ENCODE measurements at places on chromosomes 2 and 18.

- no peak for DNase-seq
Measured at GRCh38 chr2:134218414-134218813, 35.5 kb upstream of the MGAT5 start.

DNA sequence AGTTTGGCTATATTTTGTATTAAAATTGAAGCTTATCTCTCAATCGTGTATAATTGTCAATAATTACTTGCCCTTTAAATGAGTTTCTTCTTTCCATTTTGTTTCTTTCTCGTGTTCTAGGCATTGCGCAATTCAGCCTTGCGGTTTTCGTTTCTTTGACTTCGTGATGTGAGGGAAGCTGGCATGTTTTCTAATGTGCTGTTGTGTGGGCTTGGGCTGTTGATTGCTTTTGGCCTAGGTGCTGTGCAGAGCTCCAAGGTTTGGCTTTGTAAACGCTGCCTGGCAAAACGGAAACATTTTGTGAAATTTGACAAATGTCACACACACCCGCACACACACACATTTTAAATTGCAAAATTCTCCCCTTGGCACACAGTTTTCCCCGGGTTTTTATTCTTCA, 242.6 kb upstream of the TCF4 start:
- no peak for DNase-seq

DNA sequence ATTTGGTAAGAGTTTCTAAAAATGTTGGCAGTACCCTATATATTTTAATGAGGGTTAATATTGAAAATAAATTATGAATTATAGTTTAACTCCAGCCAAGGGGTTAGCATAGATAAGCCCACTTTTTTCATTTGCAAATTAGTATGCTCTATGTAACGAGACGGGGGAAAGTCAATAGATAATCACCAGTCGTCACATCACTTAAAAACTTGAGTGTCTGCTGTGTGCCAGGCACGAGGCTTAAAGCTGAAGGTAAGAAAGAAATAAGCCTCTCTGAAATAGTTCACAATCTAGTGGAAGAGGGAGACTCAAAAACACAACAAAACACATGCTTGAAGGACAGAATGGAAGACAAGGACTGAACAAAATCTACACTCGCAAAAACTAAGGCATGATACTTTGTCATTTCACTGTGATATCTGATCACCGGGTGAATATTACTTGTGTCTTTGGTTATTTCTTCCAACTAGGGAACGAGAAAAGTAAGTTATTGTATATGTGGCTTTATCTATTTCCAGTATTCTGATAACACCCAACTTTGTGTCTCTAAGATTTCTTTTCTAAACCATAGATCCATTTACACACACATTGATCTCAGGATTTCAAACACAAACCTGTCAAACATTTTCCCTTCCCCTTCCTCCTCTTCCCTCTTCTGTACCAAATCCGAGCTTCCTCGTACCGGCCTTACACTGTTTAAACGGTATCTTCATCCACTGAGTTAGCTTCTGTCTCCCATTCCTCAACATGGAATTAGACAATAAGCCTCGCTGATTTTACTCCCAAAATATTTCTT, 199.1 kb downstream of the PIEZO2 start:
- DNase-seq = no peak

- no peak for DNase-seq
Measured at GRCh38 chr2:73451263-73451972, 65.8 kb downstream of the ALMS1 start.

GRCh38 chr2:197191177-197191939, 119.2 kb downstream of the ANKRD44 start:
- no peak for DNase-seq

GRCh38 chr18:58865033-58865590, 435 bp downstream of the ZNF532 start:
- no peak for DNase-seq

GRCh38 chr2:37020212-37020886, 54.0 kb upstream of the STRN start:
- DNase-seq = peak; percentile 64

- DNase-seq = no peak
Measured at GRCh38 chr2:28378679-28379584, 13.7 kb upstream of the FOSL2 start.

GRCh38 chr18:60267391-60268058, 105.0 kb downstream of the MC4R start:
- no peak for DNase-seq

GRCh38 chr2:195121341-195121740, 535.7 kb upstream of the SLC39A10 start:
- DNase-seq = no peak

DNA sequence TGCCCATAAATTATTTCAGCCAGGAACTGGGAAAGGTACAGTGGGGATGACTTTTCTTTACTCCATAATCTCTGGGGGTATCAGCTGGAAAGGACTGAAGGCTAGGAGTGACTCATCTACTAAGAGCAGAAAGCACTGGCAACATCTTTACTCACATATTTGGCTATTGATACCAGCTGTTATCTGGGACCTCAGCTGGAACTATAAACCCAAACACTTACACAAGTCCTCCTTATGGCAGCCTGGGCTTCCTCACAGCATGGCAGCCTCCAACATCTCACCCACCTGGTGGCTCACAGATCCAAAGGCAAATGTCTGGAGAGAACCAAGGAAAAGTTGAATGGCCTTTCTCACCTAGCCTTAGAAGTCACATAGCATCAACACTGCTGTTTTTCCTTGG, 379.0 kb upstream of the RND3 start:
- DNase-seq = no peak

DNA sequence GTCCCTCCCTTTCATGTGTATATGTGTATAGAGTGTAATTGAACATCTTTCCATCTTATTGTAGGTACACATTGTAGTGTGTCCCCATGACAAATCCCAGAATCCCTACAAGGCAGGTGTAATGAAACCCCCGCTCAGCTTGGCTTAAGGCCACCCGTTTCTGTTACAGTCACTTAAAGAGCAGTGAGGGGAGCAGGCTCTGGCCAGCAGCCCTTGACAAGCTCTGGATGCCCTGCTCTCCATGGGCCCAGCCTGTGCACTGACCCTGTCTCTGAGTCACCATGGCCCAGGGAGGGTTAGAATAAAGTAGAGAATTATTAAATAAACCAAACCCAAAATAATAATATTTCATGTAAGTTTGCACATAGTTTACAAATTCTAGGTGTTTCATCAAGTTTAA, 17.2 kb upstream of the MAL start:
- DNase-seq = no peak

GRCh38 chr18:76365561-76365960, 129.5 kb downstream of the ZNF516 start:
- no peak for DNase-seq

- no peak for DNase-seq
Measured at GRCh38 chr2:34652636-34653035, 1053.5 kb upstream of the FAM98A start.

DNA sequence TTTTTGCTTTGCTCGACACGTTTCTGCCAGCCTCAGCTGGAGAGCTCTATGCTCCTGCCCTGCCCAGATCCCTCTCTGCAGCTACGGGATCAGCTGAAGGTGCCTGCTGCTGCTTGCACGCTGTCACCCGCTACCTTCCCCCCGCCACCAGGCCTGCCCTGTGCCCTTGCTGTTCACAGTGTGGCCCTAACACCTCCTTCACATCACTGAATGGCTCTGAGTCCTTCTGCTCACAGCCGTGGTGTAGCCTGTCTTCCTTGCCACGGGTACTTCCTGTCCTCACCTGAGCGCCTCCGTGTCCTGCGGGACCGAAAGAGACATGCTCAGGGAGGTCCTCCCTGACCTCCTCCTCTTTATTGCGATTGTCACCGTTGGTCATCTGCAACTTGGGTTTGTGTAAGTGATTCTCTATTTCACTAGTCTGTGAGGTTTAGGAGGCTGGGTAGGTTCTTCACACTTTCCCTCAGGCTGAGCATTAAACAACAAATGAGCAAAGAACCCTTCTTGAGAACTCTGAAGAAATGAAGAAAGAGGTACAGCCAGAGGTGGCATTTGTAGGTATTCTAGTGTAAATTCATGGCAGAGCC, 127.5 kb downstream of the NCK2 start:
- DNase-seq = no peak

DNA sequence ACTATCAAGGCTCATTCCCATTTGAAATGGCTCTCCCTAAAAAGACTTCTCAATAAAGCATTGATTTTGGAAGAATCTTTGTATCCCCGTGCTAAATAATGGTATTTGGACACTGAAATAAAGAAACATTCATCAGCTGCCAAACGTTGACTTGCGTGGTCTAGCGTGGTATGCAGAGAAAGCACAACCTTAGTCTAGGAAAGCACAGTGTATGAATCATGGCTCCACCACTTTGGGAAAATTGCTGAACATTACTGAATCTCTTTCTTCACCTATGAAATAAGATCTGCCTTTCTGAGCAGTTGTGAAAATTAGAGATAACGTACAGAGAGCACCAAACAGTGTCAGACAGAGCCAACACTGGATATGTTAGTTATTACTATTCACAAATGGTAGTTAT, 353.9 kb downstream of the SS18 start:
- DNase-seq = no peak

- DNase-seq = no peak
Measured at GRCh38 chr2:129611471-129611870, 368.0 kb upstream of the RAB6C start.

- no peak for DNase-seq
Measured at GRCh38 chr2:160920061-160920460, 240.2 kb upstream of the TANK start.

DNA sequence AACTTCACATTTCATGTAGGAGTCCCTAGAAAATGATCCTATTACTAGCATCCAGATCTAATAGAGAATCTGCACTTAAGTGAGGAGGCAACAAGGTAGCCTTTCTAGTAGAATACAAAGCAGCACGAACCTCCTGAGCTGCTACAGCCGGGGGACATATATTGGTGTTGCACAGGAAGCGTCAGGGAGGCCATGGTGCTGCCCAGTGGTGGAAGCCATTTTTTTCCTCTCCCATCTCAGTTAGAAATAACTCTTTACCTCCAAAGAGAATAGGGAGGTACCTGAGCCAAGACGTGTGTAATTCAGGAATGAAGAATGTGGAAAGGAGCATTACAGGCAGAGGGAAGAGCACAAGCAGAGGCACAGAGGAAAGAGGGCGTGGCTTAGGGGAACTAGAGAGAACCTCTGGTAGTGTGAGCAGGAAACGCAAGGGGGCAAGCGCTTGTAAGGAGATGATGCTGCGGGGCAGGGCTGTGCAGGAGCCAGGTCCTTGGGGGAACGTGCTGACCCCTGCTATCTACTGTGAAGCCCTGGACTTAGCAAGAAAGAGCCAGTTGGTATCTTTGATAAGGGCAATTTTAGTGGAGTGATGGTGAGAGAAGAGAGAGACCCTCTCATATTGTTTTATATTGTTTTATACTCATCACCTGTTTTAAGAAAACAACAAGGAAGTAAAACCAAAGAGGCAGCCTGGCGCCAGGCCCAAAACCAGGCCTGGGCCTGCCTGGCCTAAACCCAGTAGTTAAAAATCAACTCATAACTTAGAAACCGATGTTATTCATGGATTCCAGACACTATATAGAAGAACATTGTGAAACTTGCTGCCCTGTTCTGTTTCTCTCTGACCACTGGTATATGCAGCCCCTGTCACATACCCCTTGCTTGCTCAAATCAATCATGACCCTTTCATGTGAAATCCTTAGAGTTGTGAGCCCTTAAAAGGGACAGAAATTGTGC, 50.0 kb upstream of the TTC39C start:
- DNase-seq = no peak

DNA sequence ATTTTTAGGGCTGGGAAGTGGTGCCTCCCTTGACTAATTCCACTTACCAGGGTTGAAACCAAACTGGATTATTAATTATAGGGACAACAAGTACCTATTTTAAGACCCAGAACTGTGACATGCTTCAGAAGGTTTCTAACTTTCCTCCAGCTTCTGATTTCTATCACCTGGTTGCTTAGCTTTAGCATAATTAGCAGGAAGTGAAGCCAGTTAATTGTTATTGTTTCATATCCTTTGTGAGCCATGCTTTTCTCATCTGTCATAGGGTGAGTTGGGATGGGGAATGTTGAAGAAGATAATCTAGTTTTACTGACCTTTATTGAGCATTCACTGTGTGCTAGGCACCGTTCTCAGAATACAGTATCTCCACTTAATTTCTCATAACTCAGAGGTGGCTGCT, 3.2 kb downstream of the YPEL5 start:
- no peak for DNase-seq

GRCh38 chr2:142750858-142751257, 126.6 kb upstream of the KYNU start:
- DNase-seq = no peak

DNA sequence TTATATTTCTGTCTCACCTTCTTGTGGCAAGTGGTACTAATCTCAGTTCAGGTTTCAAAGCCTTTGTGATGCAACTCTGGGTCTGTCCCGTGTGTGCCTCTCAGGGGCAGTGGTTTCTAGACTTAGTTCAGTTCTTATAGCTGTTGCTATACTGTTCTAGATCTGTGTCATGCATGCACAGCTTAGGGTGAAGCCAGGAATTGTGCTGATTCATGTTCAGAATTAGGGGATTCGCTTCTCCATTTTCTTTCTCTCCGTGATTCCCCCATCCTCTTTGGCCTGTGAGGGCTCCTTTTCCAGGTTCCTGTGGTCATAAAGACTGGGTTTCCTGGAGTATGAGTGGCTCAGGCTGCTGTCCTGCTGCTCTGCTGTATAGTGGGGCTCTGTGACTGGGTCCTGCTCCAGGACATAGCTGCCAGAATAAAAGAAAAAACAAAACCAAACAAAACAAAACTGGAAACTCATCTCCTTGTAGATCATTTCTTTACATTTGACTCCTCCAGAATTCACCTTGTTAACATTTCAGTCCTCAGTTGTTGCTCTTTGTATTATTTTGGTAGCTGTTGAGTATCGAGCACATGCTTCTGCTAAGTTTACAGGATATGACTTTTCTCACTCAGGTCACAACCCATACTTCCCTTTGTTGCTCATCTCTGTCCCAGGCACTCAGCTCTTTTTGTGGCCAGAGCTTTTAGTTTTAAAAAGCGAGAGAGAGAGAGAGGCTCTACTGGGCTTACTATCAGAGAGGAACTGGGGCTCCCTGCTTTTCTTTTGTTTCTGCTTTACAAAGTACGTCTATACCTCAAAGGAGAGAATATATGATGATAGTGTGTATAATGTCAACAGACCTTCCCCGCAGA, 34.2 kb downstream of the CERS6 start:
- no peak for DNase-seq

GRCh38 chr2:78417355-78417754, 608.1 kb upstream of the REG3G start:
- DNase-seq = no peak
